ENCODE measurements at places on chromosomes 2 and 18.
A peak's percentile ranks its signal among the peaks of the same experiment; 100 is the strongest.

- DNase-seq = no peak
These were observed 4.2 kb upstream of the HOXD13 start for GRCh38 chr2:176088048-176088936.

- DNase-seq = no peak
These were observed 214.5 kb upstream of the SALL3 start for GRCh38 chr18:78765142-78765541.

GRCh38 chr2:16125614-16126516, 185.5 kb downstream of the MYCN start:
- DNase-seq = no peak

- DNase-seq = peak; percentile 35
These were observed 7.1 kb upstream of the KLF11 start for GRCh38 chr2:10036095-10036884.

- no peak for DNase-seq
These were observed 72.3 kb downstream of the SPATS2L start for GRCh38 chr2:200378652-200379290.

DNA sequence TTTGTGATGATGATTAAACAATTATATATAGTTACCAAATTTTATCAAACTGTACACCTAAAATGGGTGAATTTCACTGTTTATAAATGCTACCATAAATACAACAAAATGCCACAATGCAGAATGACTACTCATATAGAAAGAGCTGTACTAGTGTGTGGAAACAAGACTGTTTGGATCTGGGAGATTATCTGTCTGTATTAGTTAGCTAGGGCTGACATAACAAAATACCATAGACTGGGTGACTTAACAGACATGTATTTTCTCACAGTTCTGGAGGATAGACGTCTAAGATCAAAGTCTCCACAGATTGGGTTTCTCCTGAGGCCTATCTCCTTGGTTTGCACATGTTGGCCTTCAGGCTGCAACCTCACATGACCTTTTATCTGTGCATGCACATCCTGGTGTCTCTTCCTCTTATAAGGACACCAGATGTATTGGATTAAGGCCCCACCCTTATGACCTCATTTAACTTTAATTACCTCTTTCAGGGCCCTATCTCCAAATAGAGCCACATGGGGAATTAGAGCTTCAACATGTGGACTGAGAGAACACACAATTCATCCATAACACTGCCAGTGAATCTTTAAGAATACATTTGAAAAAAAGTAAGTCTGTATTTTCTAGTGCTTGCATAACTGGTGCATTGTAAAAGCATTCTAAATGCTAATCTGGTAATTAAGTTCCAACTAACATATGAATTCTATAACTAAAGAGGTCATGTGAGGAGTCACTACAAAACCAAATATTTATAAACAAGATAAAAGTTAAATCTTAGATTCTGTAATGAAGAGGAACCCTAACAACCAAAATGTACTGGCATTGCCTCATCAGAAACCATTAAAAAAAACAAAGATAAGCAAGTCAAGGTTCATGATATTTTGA, 699.6 kb downstream of the NYAP2 start:
- no peak for DNase-seq

DNA sequence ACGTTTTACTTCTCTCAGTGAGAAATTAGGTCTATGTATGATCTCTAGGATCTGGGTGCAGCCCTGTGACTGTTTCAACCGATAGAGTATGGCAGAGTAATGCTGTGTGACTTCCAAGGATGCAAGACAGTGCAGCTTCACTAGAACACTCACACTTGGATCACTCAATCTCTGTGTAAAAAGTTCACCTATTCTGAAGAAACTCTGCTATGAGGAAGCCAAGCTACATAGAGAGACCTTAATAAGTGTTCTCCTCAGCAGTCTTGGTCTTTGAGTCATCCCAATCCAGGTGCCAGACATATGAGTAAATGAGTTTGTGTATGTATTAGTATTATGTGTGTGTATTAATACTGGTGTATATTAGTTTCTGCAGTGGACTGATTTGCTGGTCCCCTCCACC, 335.0 kb downstream of the NR4A2 start:
- DNase-seq = no peak

GRCh38 chr2:159468257-159468656, 148.1 kb downstream of the BAZ2B start:
- no peak for DNase-seq

- no peak for DNase-seq
These were observed 20.9 kb downstream of the GREB1L start for GRCh38 chr18:21262979-21263378.

DNA sequence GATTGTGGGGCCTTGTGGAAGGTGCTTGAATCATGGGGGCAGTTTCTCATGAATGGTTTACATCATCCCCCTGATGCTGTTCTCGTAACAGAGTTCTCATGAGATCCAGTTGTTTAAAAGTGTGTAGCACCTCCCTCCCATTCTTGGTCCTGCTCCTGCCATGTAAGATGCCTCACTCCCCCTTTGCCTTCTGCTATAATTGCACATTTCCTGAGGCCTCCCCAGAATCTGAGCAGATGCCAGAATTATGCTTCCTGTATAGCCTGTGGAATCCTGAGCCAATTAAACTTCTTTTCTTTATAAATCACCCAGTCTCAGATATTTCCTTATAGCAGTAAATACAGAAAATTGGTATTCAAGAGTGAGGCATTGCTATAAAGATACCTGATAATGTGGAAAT, 15.6 kb upstream of the WDR75 start:
- DNase-seq = no peak

- DNase-seq = no peak
These were observed 502.2 kb downstream of the NRXN1 start for GRCh38 chr2:50529600-50530218.

DNA sequence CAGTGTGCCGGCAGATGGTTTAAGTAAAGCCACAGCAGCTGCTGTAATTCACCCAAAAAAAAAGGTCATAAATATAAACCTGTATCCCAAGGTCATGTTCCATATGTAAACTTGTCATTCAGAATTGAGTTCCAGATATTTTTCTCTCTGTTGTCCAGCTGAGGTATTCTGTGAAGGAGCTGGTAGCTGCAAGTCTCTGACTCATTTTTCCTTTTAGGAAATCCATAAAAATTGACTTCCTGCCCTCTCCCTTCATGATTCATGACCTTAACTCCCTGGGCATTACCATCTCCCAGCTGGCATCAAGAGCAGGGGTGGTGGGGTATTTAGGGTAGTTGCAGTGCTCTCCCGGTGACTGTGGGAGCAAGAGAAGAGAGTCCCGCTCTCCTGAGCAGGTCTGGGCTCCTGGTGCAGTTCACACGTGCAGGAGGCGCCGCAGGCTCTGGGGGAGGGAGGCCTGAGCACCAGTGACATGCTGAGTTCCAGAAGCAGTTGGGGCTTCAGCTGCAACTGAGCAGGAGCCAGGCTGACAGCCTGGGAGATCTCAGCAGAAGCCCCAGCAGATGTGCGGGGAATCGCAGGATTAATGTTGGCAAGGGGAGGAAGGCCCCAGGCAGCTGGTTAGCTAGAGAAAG, 192.6 kb downstream of the MGAT5 start:
- DNase-seq = no peak

- no peak for DNase-seq
These were observed 352.8 kb downstream of the THSD7B start for GRCh38 chr2:137118140-137118539.

DNA sequence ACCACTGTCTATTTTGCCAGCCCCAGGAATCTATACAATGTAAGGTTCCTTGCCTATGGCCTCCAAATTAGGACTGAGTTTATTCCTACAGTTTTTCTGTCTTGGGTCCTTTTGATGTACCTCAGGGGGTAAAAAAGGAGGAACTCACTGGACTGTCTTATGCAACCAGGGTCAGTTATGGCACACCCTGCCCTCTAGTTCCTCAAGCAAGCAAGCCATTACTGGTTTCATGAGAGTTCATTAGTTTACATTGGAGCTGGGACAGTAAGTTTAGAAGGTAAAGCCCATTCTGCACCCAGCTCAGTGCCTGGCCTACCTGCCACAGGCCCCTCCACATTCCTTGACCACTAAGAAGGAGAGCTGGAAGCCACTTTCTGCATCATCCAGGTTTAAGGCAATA, 68.7 kb upstream of the WIPF1 start:
- no peak for DNase-seq

- no peak for DNase-seq
These were observed 528 bp upstream of the ATG16L1 start for GRCh38 chr2:233250985-233251305.

GRCh38 chr2:219071131-219071816, 10.6 kb upstream of the IHH start:
- no peak for DNase-seq

- no peak for DNase-seq
These were observed 54.0 kb downstream of the EMILIN2 start for GRCh38 chr18:2900684-2901422.

DNA sequence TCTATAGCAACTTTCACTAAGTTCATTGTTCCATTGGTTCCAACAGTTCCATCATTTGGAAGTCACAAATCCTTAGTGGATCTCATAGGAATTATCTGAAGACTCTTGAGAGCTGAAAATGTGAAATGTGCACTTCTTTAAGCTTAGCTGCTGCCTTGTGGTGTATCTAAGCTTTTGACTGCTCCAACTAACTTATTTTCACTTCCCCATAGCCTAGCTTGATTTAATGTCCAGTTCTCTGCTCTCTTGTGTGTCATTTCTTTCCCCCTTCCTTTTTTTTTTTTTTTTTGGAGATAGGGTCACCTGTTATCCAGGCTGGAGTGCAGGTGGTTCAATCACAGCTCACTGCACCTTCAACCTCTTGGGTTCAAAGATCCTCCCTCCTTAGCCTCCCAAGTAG, 34.9 kb upstream of the CD302 start:
- DNase-seq = no peak

GRCh38 chr18:74446178-74446577, 10.9 kb downstream of the DIPK1C start:
- no peak for DNase-seq

- no peak for DNase-seq
These were observed 107.6 kb downstream of the DOCK10 start for GRCh38 chr2:224934526-224935188.

Measured in activated CD4-positive, alpha-beta T cell treated with anti-CD3 and anti-CD28 coated beads for 4 hours (primary cell).